ENCODE measurements at places on chromosomes 7 and 10.

DNA sequence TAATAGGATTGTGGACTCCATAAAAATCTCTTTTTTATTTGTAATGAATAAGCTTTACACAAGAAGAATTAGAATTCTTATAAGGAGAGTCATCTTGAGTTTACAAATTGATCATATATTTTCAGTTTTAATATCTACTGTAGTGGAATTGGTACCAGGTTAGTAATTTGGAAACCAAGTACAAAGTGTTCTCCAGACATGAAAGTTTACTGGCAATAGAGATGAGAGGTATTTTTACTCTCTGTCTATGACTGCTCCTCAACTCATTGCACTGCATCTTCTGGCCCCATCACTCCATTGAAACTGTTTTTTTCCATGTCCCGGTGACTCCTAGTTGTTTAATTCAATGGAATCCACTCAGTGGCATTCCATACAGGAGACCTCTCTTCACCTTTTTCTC, 164.5 kb upstream of the SMIM30 start:
- ATAC-seq, result no peak

- no peak for ATAC-seq
These were observed 714.0 kb upstream of the GHITM start for GRCh38 chr10:83425306-83425705.

DNA sequence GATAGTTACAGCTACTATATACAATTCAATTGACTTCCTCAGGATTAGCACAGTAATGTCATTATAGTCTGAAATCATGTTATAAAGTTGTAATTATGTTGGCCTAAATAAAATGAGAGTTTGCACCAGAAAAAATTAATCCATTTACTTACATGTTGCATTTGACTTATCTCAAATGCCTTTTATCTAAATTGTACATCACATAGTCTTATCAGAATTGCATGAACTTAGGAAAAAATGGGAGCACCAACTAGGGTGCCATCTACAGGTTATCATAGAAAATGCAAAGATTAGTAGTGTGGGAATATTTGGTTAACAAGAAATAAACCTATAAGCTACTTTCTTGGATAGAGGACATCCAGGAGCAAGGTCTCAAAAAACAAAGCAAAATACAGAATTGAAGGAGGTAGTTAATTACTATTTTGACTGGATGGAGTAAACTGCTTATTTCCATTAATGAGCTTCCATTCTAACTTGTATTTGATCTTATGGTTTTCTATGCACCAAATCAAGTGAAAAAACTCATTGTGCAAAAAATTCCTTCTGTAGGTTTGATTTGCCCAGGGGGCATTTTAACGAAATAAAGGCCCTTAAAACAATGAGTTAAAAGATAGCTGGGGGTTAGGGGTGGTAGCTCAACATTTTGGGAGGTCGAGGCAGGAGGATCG, 60.0 kb upstream of the ORC5 start:
- ATAC-seq, result peak; percentile 78

DNA sequence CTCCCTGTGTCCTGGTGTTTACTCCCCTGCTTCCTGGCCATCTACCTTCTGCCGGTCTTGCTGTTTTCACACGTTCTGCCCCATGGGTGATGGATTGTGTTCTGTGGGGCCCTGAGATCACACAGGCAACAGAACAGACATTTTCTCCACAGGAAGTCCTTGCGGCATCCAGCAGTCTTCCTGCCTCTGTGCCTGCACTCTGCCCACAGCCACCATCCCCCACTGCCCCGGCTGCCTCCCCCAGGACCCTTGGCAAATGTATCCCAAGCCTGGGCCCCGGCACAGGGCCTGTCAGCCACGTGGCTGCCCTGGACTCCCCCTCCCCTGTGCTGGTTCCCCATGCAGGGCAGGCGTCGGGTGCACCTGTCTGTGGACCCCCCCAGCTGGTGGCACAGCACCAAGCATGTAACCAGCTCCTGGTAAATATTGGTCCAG, 184.2 kb downstream of the WDR37 start:
- ATAC-seq, result no peak

DNA sequence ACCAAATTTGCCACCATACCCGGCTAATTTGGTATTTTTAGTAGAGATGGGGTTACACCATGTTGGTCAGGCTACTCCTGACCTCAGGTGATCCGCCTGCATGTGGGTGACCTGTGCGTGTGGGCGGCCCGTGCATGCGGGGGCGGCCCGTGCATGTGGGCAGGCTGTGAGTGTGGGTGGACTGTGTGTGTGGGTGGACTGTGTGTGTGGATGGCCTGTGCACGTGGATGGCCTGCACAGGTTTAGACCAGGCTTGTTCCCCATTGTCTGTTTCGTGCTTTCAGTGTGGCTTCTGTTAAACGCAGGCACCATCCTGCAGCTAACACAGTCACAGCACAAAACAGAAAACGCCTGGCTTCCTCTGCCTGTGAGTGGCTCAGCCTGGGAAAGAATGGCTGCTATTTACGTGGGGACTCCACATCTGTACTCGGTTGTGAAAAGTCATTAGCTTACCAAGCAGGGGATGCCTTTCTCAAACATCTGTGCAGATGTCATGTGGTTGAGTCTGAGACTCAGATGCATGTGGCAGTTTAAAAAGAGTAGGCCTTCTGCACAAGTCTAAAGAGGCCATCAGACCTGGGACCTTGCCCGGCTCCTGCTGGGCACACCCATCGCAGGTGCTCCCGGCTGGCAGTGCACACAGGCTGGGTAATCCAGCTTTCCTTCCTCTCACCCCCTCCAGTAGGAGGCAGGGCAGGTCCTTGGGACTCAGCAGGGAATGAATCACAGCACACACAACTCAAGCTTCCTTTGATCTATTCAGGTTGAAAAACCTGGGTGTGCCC, 91.6 kb downstream of the COBL start:
- ATAC-seq, result no peak

DNA sequence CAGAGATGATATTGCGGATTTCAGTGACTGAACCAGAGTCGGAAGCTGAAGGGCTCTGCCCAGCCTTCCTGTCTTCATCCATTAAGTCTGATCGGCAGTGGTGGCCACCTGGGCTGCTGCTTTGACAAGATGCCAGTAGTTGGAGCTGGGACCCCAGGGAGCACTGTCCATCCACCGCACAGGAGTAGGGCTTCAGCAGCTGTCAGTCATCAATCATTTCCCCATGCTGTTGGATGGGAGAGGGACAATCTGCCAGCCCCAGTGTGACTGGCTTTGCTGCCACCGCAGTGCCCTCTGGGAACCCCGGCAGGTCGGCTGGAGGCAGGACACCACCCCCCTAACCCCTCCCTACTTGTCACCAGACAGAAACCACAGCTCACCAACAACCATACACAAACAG, 23.0 kb upstream of the GPR146 start:
- ATAC-seq, result no peak

DNA sequence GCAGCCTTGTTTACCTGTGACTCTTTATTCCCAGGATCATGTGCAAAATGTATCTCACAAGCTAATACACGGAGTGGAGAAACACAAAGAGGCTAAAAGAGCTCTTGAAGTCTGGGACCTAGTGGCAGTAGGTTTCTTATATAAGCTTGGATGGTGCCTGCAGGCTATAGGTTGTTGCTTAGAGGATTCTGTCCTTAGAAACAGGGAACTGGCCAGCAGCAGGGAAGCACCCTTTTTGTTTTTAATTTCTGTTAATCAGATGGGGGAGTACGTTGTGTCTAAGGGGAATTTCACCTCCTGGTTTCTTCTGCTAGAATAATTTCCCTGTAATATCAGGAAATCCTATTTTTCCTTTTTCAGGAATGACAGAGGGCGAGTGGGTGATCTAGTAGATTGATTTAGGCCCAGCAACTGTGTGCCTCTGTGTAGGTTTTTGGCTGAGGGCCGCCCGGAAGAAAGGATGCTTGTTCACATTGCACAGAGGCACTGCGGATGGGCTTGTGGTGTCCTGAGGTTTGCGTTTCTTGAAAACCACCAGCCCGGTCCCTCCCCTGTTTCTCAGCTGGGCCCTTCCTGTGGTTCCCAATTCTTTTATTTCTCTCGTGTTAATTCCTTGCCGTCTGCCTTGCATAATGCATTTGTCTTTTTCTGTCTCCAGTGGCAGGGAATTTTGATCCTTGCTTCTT, 158.0 kb downstream of the CAMK1D start:
- ATAC-seq, result no peak

DNA sequence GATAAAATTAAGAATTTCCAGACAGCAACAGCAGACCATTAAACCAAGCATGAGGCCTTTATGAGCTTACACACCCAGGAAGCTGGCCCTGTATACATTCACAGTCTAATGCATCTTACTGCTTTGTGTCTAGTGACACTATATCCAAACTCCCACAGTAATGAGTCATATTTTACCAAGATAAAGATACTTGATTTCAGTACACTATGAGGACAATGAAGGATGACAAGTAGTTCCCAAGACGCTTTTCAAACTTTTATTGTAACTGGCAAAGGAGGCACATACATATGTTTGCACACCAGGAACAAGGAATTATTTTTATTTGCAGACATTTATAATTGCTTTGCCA, 148.0 kb downstream of the TSPAN12 start:
- no peak for ATAC-seq

DNA sequence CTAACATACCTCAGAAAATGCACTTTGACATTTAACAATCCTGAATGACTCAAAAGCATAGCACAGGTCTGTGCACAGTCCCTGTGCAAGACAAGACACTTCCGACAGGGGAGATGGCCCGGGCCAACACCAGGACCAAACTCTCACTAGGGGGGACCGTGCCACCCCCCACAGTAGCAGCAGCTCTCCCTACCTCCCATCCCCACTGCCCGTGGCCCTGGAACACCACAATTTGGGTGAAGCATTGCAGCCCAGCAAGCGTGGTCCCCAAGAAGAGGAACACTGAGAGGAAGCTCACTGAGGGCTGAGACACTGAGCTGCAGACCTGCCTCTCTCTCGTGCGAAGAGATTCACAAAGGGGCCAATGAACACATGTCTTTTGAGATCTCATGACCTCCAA, 26.0 kb downstream of the PTPRN2 start:
- no peak for ATAC-seq
